Activated CD4-positive, alpha-beta T cell treated with anti-CD3 and anti-CD28 coated beads, Interleukin-2, Interleukin-4, amounts not matched to agents 100 ng/mL and 50 ng/mL, durations not matched to agents 16 hours and 8 hours (primary cell): ENCODE measurements at places on chromosomes 2 and 18.

DNA sequence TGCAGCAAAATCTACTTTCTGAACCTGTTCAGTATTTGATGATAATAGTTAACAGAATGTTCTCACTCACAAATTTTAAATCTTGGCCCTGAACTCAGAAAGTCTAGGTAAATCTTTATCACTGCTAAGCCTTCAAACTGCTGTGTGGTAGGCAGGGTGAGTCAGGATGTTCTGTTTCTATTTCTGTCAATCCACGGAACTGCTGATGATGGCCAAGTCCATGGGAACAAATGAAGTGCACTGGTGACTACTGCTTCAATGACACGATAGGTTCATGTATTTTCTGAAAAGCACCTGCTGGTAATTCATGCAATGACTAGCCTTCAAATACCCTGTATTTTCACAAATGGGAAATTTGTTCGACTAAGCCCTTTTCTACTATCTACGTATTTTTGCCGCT, 14.2 kb downstream of the NIFK start:
- DNase-seq: peak; percentile 70

DNA sequence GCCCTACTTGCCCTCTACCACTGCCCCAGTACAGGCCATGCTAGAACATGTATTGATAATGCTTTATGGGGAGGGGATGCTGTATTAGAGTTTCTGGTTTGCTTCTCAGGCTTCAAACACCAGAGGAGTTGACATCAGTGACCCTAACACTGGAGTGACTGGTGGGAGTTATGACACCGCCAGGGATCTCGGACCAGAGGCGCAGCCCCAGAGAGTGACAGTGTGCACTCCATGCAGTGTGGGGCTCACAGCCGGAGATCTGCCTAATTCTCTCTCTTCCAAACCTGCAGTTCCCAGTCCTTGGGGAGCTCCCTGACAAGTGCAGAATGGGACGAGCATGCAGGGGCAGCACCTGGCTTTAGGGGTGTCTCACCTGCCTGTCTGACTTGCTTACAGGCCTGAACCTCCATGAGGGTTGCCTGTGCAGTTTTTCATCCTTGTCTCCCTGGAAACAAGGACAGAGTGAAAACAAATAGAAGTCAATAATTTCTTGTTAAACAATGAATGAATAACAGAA, 244.9 kb upstream of the MYT1L start:
- no peak for DNase-seq

DNA sequence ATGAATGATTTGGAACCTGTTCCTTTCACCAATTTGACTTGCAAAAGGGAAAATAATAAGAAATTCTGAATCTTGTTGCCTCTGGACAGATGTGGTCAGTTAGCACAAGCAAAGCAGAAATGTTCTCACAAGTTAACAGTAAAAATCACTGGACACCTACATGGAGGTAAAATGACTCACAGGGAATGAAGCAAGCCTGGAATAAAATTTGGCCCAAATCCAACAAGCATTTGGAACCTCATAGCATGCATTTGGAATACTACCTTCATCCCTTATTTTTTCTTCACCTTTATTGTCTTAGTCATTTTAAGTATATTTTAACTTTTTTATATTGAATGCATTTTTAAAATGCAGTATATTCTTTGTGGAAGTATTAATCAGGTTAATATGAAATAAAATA, 602.9 kb downstream of the ARHGAP15 start:
- no peak for DNase-seq

DNA sequence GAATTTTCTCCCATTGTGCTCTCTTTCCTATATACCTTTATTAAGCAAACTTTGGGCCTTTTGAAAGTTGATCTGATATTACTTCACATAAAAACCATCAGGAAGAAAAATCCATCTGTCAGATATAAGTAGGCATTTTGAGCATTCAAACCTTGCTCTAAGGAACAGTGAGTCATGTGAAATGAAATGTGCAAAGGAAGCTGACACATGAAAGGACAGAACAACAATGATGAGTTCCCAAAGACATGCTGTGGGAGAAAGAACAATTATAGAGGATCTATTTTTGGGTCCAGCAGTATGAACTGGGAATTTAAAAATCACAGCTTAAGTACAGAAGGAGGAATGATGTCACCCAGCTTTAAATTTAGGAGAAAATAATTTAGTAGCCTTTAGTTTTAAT, 18.1 kb downstream of the CALCRL start:
- no peak for DNase-seq
